ENCODE measurements at places on chromosomes 2 and 18.

DNA sequence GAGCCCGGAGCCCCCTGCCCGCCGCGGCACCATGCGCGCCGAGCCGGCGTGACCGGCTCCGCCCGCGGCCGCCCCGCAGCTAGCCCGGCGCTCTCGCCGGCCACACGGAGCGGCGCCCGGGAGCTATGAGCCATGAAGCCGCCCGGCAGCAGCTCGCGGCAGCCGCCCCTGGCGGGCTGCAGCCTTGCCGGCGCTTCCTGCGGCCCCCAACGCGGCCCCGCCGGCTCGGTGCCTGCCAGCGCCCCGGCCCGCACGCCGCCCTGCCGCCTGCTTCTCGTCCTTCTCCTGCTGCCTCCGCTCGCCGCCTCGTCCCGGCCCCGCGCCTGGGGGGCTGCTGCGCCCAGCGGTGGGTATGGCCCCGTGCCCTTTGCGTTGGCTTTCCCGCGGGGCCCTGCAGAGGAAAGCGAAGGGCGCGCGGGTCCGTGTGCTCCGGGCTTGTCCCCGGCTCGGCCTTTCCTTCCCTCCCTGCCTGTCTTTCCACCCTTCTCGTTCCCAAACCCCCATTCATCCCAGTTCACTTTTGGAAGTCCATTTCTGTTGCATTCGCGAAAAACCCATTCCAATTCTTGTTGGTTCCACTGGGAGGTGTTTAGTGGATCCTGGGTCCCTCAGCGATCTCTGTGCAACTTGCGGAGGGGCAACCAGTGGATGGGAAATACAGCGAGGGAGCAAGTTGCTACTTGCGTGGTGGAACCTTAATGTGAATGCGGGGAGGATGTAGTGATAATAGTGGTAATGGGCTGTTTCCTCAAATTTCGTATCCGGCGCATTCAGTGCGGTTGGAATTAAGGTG is 599 bp downstream of the ADAM23 start:
- DNase-seq: no peak

DNA sequence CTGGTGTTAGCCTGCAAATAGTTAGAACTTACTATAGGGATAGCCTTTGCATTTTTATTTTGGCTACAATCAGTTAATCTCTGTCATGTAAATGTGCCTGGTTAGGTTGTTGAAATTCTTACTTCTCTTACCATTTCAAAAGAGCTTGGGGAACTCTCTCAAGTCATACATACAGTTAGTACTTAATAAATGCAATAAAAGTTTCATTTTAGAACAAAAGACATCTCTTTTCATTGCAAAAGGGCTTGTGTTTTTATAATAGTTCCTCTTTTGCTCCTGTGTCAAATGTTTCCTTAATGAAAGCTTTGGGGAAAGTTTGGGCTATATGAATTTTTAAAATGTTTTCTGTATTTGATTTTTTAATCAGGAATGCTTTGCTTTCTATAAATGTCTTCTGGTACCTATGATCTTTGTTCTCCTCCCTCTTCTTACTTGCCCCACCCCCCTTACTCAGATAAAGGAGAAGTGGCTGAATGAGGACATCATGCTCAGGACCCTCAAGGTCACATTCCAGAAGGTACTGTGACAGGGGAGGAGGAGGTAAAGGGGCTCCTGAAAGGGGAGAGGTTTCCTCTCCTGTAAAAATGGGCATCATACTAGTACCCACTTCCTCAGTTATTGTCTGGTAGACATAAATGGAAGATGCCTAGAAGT is 13.6 kb downstream of the PTPN18 start:
- no peak for DNase-seq

- DNase-seq: no peak
These were observed 9.2 kb downstream of the TGIF1 start for GRCh38 chr18:3458952-3459853.

GRCh38 chr18:58254873-58255511 is 211.0 kb downstream of the NEDD4L start:
- no peak for DNase-seq

Data from stimulated activated CD4-positive, alpha-beta T cell treated with anti-CD3 and anti-CD28 coated beads, Interleukin-2, amount 100 ng/mL, for 24 hours (primary cell).